Renal cortical epithelial cell (primary cell): ENCODE measurements at places on chromosomes 6 and 20. TPM values are rescaled to one million over a fixed set of nuclear protein-coding genes. Genes with fewer than 3 reads are reported as not detected.

Gene KCNK16
- total RNA-seq = not detected in 2 replicates

Gene SLX4IP
- total RNA-seq = 2.8 and 7.1 TPM in 2 replicates

Gene SAMD3
- not detected in 2 replicates for total RNA-seq

Gene RPS6KA2
- total RNA-seq = 30.9 and 34.9 TPM in 2 replicates

Gene MYCT1
- 0.15 and 0.52 TPM in 2 replicates for total RNA-seq

Gene RIPOR3
- total RNA-seq = 0.35 and 0.65 TPM in 2 replicates

Gene NOX3
- not detected in 2 replicates for total RNA-seq

Gene PRSS35
- 5.0 TPM in 1 of 2 replicates, not detected in the other for total RNA-seq

Gene MAS1
- not detected in 2 replicates for total RNA-seq

Gene MATN4
- total RNA-seq = not detected in 2 replicates

Gene HLA-DQB1
- total RNA-seq = 1.8 and 28.0 TPM in 2 replicates
